Renal cortex interstitium (tissue), 15 donors: ENCODE measurements at places on chromosomes 1 and 21. TPM values are rescaled to one million over a fixed set of nuclear protein-coding genes. Genes with fewer than 3 reads are reported as not detected.

GRCh38 chr1:114341856-114342255 is 169.1 kb downstream of the TRIM33 start:
- no peak for DNase-seq

GRCh38 chr1:232101231-232101630 is 474.6 kb downstream of the DISC1 start:
- no peak for DNase-seq

DNA sequence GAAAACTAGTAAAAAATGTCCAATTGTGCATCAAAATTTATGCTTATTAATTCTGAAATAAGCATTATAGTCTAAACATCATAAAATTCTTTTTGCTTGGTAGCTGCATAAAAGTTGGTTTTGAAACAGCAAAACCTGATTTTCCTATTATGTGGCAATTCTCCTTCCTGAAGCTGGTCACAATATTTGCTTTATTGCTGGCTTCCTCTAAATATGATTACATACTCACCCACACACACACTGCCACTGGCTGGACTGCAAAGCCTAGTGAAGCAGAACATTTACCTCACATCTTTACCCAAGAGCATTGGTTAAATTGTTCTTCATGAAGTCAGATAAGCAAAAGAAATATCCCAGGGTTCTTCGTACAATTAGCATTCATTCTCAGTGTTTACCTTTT is 103.0 kb downstream of the NR5A2 start:
- no peak for DNase-seq

DNA sequence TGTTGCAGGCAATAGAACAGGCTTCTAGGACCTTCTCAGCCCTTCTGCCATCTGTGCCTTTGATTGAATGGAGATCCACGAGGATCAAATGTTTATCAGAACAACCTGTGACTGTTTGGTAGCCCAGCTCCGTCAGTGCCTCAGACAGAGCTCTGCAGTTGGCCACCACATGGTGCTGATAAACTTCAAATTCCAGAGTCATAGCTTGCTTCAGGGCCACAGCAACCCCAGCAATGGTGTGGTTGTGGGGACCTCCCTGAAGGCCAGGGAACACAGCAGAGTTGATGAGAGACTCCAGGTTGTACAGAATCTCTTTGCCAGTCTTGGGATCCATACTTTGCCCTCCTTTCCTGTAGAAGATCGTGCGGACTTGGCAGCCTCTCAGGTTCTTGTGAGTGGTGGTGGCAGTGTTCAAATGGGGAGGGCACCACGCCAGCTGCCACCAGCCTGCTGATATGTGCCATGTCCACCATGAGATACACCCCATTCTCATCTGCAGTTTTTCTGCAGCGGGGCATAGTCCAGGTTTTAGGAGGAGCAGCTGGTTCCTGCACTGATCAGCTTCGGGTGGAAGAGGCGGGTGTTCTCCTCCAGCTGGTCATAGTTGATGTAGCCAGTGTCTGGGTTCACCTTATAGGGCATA is 82.9 kb upstream of the ARTN start:
- no peak for DNase-seq

DNA sequence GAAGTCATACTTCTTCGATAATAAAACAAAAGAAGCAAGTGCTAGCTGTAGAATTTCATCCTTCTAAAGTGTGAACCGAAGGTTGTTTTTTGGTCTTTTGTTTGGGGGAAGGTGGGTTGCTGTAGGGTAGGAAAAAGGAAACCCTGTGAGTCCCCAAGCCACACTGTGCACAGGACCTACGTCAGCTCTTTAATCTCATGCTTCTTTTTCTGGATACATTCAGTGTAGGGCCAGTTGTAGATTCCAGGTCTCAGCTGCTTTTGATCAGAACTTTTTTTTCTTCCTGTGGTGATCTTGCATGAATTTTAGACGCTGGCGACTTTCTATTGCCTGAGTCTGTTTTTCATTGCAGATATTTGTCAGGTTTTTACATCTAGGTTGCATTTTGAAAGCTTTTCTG is 40.2 kb downstream of the BCL9 start:
- no peak for DNase-seq

DNA sequence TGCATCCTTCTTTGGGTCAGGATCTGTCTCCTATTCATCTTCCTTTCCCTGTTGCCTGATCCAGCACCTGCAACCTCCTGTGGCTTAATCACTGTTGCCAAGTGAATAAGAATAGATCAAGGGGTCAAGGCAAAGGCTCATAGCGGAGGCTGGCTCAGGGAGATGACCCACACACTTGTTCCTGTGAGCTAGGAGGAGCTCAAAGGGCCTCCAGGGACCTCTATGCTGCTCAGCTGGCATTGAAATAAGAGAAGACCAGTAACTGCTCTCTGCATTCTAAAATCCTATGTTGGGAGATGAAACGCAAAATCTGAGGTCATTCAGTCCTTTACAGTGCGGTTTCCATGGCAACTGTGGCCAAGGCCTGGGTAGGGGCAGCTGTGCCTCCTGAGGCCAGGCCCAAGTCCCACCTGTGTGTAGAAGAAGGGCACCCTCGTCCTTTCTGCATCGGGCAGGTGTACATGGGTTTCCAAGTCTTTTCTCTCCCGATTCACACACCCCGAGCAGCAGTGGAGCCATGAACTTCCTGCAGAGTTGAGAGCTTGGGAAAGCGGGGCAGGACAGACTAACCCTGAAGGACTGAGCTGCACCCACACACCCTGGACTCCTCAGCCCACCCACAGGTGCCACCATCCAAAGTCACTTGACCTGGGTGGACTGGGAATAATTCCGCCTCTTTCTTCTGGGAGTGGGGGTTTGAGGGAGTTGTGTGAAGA is 27.8 kb upstream of the STUM start:
- DNase-seq = no peak

DNA sequence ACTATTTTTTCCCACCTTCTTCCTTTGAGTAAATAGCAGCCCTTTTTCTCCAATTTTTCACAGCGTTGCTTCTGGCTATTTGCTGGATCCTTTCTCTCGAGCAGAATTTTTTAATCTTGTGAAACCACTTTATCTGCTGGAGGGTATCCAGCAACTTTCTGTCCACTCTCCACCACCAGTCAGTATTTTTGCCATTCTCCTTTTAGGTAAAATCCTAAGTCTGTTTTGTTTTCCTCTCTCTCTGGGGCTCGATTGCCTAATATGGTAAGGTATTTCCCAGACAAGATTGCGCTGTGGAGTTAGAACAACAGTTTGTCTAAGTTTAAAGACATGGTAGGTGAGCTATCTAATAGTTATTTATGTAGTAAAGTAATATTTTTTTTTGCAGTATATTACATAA is 156.9 kb downstream of the PPP1R12B start:
- DNase-seq = no peak

GRCh38 chr1:212944229-212944901 is 6.0 kb upstream of the VASH2 start:
- no peak for DNase-seq

GRCh38 chr1:56922070-56922469 is 43.7 kb downstream of the C8B start:
- no peak for DNase-seq

DNA sequence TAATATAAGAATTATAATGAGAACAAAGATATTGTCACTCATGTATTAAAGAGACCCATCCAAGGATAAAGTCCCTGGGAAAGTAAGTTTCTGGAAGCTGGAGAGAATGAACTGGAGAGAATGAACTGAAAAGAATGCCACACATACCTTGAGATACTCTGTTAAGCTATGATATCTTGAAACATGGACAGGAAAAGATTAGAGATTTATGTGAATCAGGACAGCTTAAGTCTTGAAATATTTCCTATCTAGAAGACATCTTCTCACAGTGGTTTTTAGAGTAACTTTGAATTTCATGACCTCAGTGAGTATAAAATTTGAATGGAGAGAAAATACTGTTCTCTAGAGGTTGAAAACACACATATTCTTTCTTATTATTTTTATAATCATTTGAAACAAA is 201.3 kb upstream of the HMCN1 start:
- no peak for DNase-seq

DNA sequence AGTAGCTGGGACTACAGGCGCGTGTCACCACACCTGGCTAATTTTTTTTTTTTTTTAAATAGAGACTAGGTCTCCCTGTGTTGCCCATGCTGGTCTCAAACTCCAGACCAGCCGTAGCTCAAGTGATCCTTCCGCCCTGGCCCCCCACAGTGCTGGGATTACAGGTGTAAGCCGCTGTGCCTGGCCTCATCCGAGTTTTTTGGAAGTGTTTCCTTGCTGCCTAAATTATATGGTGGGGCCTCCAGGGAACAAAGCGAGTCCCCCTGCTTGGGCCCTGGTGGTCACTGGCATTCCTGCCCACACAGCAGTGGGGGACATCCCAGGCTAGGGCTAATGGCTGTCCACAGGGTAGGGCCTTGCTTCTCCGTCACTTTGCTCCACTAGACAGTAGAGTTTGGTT is 143.8 kb downstream of the PCBP3 start:
- DNase-seq = no peak

- no peak for DNase-seq
Measured at GRCh38 chr1:85153149-85153891, 47.5 kb downstream of the SYDE2 start.

DNA sequence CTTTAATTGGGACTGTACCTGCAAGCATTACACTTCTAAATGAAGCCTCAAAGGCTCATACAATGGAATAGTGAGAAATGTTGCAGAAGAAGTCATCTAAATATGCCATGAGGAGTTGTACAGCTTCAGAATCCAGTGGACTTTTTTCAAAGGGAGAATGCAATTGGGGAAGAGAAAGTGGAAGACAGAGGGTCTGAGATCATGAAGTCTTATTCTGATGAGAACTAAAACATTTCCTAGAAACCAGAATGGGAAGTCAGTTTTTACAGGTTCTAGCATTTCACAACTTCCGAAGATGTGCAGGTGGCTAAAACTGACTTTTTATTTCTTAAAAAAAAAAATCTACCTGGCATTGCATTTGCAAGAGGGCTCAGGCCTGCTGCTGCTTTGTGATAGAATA is 424.4 kb upstream of the RUNX1 start:
- no peak for DNase-seq

Gene CDCA8
- polyA plus RNA-seq = 21.8 TPM

Gene JAM2
- 11.5 TPM for polyA plus RNA-seq

Gene FLG
- 0.81 TPM for polyA plus RNA-seq
